Progenitor cell of endocrine pancreas (in vitro differentiated cells): ENCODE measurements at places on chromosomes 13 and 19. TPM values are rescaled to one million over a fixed set of nuclear protein-coding genes. Genes with fewer than 3 reads are reported as not detected.

ICAM4 gene
- not detected in 2 replicates for total RNA-seq

DHPS gene
- 92.0 and 106 TPM in 2 replicates for total RNA-seq

CD70 gene
- total RNA-seq, result not detected in 2 replicates

ERICH6B gene
- total RNA-seq, result not detected in 2 replicates

NBEA gene
- 20.9 and 21.7 TPM in 2 replicates for total RNA-seq

CGB1 gene
- not detected in 2 replicates for total RNA-seq

PNMA8A gene
- total RNA-seq, result 27.5 and 28.1 TPM in 2 replicates

- peaks cover 19% of the 10 kb centered on the region for H3K4me1 ChIP-seq
- H3K4me3 ChIP-seq, result no peak overlapping the region
- no peaks in the 10 kb centered on the region for H3K36me3 ChIP-seq
- no peak overlapping the region for H3K27ac ChIP-seq
- no peak for DNase-seq
- peaks cover 4% of the 10 kb centered on the region for H3K27me3 ChIP-seq
Measured at GRCh38 chr13:43725460-43725859, 61.3 kb downstream of the ENOX1 start.

- peaks cover 6% of the 10 kb centered on the region for H3K4me1 ChIP-seq
- H3K36me3 ChIP-seq, result no peaks in the 10 kb centered on the region
- no peak overlapping the region for H3K4me3 ChIP-seq
- peak overlapping the region; percentile 41 for H3K27ac ChIP-seq
Measured at GRCh38 chr19:47467914-47468313, 3.8 kb downstream of the SLC8A2 start.

- no peak for DNase-seq
- H3K27me3 ChIP-seq, result peaks cover 7% of the 10 kb centered on the region
- no peak overlapping the region for H3K27ac ChIP-seq
- H3K4me3 ChIP-seq, result peak overlapping the region; percentile 41
Measured at GRCh38 chr19:1492474-1493006, 1.6 kb downstream of the REEP6 start.

GRCh38 chr13:30895773-30896172 lies 10.3 kb upstream of the MEDAG start:
- DNase-seq, result no peak
- H3K4me3 ChIP-seq, result no peak overlapping the region
- no peaks in the 10 kb centered on the region for H3K36me3 ChIP-seq
- H3K27me3 ChIP-seq, result peaks cover 18% of the 10 kb centered on the region
- no peak overlapping the region for H3K27ac ChIP-seq

DNA sequence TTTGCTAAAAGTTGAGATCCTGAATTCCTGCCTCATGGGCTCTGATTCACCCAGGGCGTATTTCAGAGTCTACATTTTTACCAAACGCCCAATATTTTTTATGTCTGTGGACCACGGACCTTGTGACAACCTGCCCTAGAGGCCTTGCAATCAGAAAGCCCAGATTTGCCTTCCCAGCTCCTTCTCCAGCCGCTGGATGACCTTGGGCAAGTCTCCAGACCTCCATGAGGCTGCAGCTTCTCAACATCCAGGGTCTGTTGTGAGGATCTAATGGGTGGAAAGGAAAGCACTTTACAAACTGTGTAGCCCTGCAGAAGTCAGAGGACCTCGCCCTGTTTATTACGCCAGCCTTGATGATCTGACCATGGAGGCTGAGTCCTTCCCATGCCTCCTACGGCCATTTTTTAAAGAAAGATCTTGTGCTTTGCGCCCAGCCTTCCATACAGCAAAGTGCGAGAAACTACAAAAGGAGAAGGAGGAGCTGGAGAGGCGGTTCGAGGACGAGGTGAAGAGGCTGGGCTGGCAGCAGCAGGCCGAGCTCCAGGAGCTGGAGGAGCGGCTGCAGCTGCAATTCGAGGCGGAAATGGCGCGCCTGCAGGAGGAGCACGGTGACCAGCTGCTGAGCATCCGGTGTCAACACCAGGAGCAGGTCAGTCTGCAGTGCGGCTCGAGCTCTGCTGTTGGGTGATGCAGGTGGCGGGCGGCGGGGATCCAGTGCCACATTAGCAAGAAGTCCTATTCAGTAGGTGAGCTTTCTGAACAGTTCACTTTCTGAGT lies 115.6 kb downstream of the SLC7A1 start:
- peaks cover 5% of the 10 kb centered on the region for H3K4me1 ChIP-seq
- no peak overlapping the region for H3K4me3 ChIP-seq
- H3K27ac ChIP-seq, result no peak overlapping the region
- peaks cover 9% of the 10 kb centered on the region for H3K27me3 ChIP-seq
- DNase-seq, result no peak

DNA sequence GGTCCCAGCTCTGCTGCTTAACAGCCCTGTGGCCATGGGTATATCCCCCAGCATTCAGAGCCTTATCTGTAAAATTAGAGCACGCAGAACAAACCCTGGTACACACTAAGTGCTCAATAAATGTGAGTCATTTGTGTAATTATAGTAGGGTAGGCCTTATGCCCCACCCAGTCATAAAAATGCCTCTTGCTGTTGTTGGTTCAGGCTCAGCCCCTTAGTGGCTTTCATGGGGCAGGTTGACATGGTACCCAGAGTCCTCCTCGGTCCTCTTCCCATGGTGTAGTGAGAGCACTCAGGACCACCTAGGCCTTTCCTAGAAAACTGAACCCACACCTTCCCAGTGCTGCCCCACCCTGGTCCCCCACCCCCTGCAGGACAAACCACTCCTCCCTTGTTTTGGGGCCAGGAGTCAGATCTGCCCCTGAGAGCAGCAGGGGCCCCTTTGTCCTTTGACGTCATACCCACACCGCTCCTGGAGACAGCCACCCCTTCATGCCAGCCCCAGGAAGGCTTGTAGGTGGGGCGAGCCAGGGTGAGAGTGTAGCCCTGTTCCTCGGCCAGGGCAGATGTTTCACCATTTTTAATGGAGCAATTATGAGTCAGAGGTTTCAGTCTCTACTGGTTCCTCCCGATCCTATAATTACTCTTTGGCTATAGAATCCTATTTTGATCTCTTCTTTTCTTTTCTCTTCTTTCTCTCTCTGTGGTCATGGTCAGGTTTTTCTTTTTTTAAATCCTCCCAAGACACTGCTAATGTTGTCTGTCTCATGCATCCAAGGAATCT lies 36.8 kb downstream of the ACTN4 start:
- peaks cover 64% of the 10 kb centered on the region for H3K4me1 ChIP-seq
- peak overlapping the region; percentile 100 for H3K27ac ChIP-seq
- H3K27me3 ChIP-seq, result no peaks in the 10 kb centered on the region
- H3K36me3 ChIP-seq, result peaks cover 17% of the 10 kb centered on the region
- no peak for DNase-seq

GRCh38 chr19:18020212-18021085 lies 12.5 kb downstream of the ARRDC2 start:
- peaks cover 3% of the 10 kb centered on the region for H3K27me3 ChIP-seq
- no peak overlapping the region for H3K27ac ChIP-seq
- no peak for DNase-seq
- no peaks in the 10 kb centered on the region for H3K36me3 ChIP-seq

GRCh38 chr19:55189403-55189835 lies 9.3 kb upstream of the SYT5 start:
- no peaks in the 10 kb centered on the region for H3K36me3 ChIP-seq
- H3K27ac ChIP-seq, result no peak overlapping the region
- DNase-seq, result no peak
- H3K4me3 ChIP-seq, result no peak overlapping the region
- no peaks in the 10 kb centered on the region for H3K4me1 ChIP-seq

DNA sequence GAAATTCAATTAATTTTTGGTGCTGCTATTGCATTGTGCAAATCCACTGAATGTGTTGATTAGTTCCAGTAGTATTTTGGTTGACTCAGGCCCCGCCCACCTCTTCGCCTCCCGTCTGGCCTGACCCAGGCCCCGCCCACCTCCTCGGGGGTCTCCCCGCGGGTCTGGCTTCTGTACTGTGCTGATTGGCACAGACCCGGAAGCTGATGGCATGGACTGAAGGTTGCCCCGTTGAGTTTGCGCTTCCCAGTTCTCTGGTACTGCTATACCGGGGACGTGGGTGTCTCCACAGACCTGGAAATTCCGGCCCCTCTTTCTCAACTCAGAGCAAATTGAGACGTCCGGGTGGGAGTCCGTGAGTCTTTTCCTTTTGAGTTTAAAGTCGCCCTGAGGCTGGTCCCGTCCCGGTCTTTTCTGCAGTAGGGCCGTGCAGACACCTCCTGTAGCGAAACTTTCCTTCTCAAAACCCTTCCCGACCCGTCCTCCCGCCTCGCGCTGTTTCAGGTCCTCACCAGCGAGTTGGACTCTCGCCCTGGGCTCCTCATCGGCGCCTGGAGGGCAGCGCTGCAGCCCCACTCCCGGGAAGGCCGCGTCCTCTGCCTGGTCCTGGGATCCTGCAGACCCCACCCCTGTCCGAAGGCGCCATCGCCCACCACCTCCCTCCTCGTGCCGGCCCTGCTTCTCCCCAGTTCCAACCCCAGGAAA lies 14.8 kb downstream of the ZNF701 start:
- H3K27me3 ChIP-seq, result no peaks in the 10 kb centered on the region
- no peak overlapping the region for H3K27ac ChIP-seq
- H3K4me1 ChIP-seq, result no peaks in the 10 kb centered on the region
- DNase-seq, result no peak
- H3K4me3 ChIP-seq, result no peak overlapping the region

- no peak overlapping the region for H3K27ac ChIP-seq
- H3K4me1 ChIP-seq, result peaks cover 3% of the 10 kb centered on the region
- no peaks in the 10 kb centered on the region for H3K27me3 ChIP-seq
Measured at GRCh38 chr19:14441041-14441938, 8.2 kb downstream of the PKN1 start.
